ENCODE measurements at places on chromosomes 4 and X.
A peak's percentile ranks its signal among the peaks of the same experiment; 100 is the strongest.

GRCh38 chr4:177802661-177803060, 360.4 kb upstream of the AGA start:
- peak; percentile 9 for DNase-seq

DNA sequence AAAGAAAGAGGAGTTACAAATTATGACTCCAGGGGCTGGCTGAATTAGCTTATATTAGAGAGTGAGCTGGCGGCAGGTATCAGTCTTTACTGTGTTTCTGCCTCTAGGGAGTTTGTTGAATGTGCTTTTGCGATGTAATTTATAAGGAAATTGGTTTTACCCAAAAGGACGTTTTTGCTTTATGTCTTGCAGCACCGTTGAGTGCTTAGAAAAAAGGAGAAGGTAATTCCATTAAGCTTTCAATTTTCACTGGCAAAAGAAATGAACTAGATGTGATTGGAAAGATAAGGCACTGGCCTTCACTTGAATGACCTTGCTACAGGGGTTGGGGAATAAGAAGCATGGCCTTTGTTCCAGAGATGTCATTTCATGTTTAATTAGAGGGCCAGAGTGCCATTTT, 74.9 kb upstream of the CBR4 start:
- no peak for DNase-seq

GRCh38 chr4:156659570-156659969, 312.0 kb downstream of the PDGFC start:
- no peak for DNase-seq

- no peak for DNase-seq
Measured at GRCh38 chrX:48835524-48836329, at the start of gene PCSK1N. Gene PCSK1N (minus strand): TSS chrX:48835610. CDS start chrX:48835532, 78 bp downstream.

GRCh38 chrX:41381685-41382084, 47.7 kb downstream of the DDX3X start:
- DNase-seq: peak; percentile 90

DNA sequence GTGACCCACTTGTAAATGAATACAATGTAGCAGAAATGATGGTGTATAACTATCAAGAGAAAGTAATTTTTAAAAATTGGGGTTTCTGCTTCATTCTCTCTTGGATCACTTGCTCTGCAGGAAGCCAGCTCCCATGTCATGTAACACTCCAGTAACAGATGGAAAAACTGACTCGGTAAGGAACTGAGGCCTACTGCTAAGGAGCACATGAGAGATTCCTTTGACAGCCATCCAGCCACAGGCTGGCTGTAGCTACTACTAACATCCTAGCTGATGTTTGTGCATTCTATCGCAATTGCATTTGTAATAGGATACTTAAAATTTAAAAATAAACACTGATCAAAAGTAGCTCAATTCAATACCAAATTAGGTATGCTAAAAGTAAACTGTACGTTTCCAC, 102.3 kb upstream of the MAB21L2 start:
- peak; percentile 58 for DNase-seq

DNA sequence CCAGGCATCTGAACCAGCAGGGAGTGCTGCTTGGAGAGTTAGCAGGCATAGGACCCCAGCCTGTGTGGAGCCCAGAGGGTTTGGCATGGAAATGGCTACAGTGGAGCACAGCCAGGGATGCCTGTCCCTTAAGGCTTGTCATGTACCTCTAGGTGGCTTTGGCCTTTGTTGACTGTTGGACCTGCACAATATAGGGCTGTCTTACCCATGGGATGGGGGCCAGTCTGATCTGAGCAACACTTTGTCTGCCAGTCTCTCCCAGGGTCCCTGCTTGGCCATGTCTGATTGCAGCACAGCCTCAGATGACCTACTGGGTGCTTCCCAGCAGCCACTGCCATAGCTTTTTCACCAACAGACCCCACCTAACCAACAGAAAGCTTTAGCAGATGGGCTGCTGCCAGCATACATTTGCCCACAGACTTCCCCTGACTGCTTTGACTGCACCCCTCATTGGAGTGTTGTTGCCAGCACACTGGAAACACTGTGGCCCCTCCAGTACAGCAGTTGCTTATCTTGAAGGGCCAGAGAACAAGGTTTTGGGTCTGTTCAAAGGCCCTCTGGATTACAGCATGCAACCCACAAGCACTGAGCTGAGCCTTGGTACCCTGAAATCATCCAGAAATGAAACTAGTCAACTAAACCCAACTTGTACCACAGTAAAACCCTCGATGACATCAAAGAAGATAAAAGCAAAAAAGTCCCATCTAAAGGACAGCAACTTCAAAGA, 22.1 kb downstream of the ANAPC10 start:
- DNase-seq: no peak

GRCh38 chr4:164012396-164013027, 518.0 kb downstream of the TMA16 start:
- no peak for DNase-seq

DNA sequence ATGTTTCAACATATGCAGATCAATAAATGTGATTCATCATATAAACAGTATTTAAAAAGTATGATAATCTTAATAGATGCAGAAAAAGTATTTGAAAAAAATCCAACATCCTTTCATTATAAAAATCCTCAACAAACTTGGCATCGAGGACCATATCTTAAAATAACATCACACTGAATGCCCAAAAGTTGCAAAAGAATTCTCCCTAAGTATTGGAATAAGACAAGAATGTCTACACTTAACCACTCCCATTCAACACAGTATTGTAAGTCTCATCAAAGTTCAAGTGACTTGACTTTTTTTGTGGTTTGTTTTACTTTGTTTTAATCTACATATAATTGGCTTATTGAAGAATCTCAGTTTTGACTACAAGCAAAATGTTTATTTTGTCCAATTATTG, 779.0 kb upstream of the SLIT2 start:
- no peak for DNase-seq

DNA sequence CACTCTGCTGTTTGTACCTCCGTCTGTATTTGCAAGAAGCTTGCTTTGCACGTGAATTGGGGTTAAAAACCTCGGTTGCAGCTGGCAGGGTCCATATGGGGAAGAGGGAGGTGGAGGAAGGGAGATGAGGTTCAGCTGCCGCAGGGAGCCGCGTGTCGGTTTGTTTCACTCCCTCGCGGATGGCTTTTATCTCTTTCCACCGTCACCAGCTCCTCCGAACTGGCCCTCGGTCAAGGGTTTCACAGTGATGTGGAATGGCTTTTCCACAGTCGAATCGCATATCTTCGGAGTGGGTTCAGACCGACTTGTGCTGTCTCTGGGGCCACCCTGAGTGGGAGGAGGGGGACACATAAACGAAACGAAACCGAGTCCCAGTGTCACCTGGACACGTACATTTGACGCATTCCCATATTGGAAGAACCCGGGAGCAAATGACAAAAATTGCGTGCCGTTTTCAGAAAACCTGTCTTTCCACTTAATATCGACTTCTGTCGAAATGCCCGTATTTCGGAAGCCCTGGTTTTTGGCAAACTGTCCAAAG, 929 bp downstream of the ZBTB33 start:
- peak; percentile 18 for DNase-seq

- DNase-seq: no peak
Measured at GRCh38 chr4:13523105-13523477, 21.2 kb downstream of the NKX3-2 start.

DNA sequence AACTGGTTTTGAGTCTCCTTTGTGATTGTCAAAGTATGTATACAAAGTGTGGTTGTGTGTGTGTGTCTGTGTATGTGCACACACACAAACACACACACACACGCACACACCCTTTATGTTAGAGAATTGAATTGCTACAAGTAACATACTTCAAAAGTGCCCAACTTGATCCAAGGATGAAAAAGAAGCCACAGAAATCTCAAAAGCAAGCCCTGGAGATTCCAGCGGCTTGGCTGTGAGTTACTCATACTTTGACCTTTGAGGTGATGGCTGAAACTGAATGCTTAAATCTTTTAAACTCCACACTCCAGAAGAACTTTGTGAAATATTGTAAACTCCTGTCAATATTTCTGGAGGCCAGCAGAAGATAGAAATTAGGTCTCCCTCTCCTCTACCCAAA, 168.4 kb upstream of the NRK start:
- no peak for DNase-seq

- DNase-seq: no peak
Measured at GRCh38 chrX:2748815-2749188, 3.0 kb upstream of the XG start.

GRCh38 chr4:151613290-151613689, 147.5 kb downstream of the GATB start:
- DNase-seq: no peak

DNA sequence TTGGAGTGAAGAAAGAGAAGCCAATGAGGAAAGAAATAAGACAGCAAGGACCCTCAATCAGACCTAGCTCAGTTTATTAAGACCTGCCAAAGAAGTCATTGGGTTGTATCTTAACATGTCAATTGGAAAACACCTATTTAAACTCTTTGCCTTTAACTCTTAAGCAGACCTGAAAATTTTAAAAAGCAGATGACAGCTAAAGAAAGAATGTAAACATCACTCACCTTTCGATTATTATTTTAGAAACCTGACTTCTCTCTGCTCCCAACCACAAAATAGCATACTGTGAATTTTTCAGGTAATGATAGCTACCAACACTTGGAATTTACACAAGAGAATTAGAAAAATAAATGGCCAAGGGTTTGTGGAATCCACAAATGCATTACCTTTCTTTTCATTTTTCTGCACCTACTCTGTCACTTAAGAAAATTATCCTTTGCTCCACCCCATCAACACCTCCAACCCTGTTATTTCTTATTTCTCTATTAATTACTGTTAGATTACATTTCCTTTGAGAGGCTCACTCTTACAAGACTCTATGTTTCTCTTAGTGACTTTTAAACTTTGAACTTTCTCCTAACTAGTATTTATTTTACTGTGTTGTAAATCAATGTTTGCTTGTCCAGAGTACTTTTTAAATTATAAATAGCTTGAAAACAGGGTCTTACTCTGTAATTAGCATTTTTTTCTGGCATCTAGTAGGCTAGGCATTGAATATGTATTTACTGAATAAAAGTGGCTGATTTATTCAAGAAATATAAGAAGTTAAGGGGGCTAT, 765 bp upstream of the SULT1E1 start:
- DNase-seq: no peak

- DNase-seq: no peak
Measured at GRCh38 chrX:155333544-155334100, 792 bp downstream of the CLIC2 start.

GRCh38 chr4:173466101-173466500, 63.9 kb downstream of the HAND2 start:
- DNase-seq: no peak

GRCh38 chr4:70927502-70928137, 25.5 kb downstream of the MOB1B start:
- no peak for DNase-seq

DNA sequence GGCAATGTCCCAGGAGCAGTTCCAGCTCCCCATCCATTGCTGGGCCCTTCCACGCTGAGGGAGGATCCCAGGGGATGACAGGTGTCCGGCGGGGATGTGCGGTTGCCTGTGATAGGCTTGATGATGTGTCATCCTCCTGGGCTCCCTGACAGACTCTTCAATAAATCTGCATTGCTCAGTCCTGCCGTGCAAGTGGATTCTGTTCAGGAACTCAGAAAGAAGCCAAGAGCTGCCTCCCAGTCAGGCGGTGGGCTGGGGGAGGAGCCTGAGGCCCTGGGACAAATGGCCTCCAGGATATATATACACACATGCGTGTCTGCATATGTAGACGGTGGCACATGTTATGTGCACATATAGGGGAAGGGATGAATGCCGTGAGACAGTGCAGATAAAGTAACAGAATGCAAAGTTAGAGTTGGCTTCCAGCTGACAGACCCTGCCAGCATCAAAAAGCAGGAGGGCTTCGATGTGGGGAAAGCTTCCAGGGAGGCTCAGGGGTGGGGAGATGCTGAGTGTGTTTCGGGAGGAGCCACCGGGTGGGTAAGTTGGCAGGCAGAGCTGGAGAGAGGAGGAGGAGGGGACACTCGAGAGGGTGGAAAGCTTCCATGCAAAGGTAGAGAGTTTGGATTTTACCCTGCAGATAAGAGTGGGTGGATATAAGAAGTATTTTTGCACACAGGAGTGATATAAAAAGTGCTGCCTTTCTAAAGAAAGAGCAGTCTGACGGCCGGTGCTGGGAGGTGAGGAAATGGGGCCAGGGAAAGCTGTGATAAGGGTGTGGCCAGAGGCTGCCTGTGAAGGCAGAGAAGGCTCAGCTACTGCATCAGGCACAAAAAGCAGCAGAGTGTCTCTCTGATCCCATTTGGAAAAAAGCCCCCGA, 28.5 kb upstream of the CRMP1 start:
- DNase-seq: no peak

GRCh38 chrX:39759526-39760224, 338.1 kb downstream of the BCOR start:
- peak; percentile 78 for DNase-seq

GRCh38 chr4:138663883-138664282, 351.7 kb upstream of the NOCT start:
- DNase-seq: peak; percentile 11

DNA sequence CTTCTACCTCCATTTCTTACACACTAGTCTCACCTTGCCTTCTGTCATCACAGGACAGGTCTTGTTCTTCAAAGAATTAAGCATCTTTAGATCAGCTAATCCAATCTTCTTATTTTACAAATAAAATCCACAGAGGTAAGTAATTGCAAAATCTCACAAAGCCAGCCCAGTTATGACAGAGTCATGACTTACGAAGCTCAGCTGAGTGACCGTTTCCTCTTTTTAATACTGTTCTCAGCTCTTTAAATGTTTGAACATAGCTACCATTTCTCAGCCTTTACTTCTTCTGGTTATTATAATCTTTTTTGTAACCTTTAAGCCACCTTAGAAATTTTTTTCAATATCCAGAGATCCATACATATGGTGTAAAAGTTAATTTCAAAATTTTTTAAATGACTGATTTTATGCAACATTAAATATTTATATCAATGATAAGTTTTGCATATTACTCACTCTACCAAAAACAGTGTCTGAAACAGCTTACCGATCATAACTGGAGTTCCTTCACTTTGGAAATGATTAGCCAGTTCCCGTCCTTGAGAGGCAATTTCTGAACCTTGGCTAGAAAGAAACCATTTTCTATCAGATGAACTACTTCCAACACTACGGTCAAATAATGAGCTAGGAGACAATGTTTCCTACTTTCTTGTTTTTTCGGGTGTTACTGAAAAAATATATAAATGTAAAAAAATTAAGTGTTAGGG, 8.8 kb downstream of the ANKRD37 start:
- no peak for DNase-seq

- DNase-seq: no peak
Measured at GRCh38 chr4:170464614-170465197, 374.9 kb upstream of the AADAT start.

GRCh38 chr4:153234885-153235284, 30.6 kb downstream of the TRIM2 start:
- DNase-seq: peak; percentile 57

- peak; percentile 40 for DNase-seq
Measured at GRCh38 chr4:95508421-95508820, 40.4 kb downstream of the UNC5C start.

- no peak for DNase-seq
Measured at GRCh38 chr4:119299741-119300100, 22.2 kb downstream of the FABP2 start.

GRCh38 chr4:20638825-20639224, 61.4 kb upstream of the PACRGL start:
- no peak for DNase-seq

GRCh38 chr4:52576961-52577623, 82.0 kb downstream of the USP46 start:
- DNase-seq: peak; percentile 81

GRCh38 chrX:65696613-65697012, 29.2 kb downstream of the MSN start:
- no peak for DNase-seq

- no peak for DNase-seq
Measured at GRCh38 chr4:8586671-8587468, 5.7 kb upstream of the CPZ start.

GRCh38 chrX:101370888-101371504, 15.0 kb downstream of the BTK start:
- DNase-seq: no peak

Data from IMR-90 (cell line).